ENCODE measurements at places on chromosomes 2 and 18. TPM values are rescaled to one million over a fixed set of nuclear protein-coding genes. Genes with fewer than 3 reads are reported as not detected.

The M1AP gene
- not detected for total RNA-seq

The CXCR1 gene
- not detected for total RNA-seq

The BMP10 gene
- total RNA-seq, result not detected

The LAMA1 gene
- total RNA-seq, result 24.9 TPM

The ACSL3 gene
- 377 TPM for total RNA-seq

The EGR4 gene
- under 0.01 TPM for total RNA-seq

The PLCD4 gene
- 10.7 TPM for total RNA-seq

The CDKL4 gene
- total RNA-seq, result 3.0 TPM

The EFR3B gene
- 0.51 TPM for total RNA-seq

The ZNF396 gene
- total RNA-seq, result 5.0 TPM

The QPCT gene
- total RNA-seq, result 3.9 TPM

The NAT8 gene
- not detected for total RNA-seq

The SH3RF3 gene
- 10.1 TPM for total RNA-seq

The CD207 gene
- total RNA-seq, result not detected

The CCDC68 gene
- 8.3 TPM for total RNA-seq

The NXPH2 gene
- not detected for total RNA-seq

The MGAT4A gene
- total RNA-seq, result 0.26 TPM

The MPV17 gene
- 83.2 TPM for total RNA-seq

The NDC80 gene
- 9.7 TPM for total RNA-seq

The HOXD11 gene
- total RNA-seq, result not detected

All from fibroblast of lung (primary cell).